IPS DF 19.7 (cell line): ENCODE measurements at places on chromosomes 12 and 14.

DNA sequence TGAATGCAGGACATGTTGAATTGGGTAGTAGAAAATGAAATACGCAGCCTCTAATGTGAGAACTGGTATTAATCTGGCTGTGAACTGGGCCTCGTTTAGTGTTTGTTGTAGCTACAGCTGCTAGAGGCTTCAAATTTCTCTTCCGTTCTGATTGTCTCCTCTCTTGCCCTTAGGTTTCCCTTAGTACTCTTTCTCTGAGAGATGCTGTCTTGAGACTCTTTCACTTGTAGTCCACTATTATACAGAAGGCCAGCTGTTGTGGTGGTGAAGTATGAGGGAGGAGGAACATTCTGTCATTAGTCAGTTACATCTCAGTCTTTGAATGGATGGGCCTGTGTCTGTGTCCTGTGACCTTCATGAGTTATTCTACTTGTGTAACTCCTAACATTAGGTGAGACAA lies 322.0 kb downstream of the TMTC2 start:
- DNase-seq = no peak

DNA sequence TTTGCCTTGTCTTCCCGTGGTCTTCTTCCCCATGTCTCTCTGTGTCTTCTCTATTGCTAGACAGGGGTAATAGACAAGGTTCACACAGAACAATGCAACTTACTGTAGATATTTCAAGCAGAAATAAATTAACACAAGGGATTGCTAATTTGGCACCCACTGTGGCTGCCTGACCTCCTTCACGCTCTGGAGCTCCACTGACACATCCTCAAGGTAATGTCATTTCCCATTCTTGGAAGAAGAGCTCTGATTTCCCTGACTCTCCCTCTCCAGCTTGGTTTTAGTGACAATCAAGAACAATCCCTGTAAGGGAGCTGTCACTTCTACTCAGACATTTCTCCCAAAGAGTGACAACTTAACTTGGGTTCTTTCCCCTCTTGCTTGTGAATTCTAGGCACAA lies 105.4 kb upstream of the NAP1L1 start:
- no peak for DNase-seq

GRCh38 chr14:30874999-30875787 lies 834 bp downstream of the COCH start:
- DNase-seq = no peak

- DNase-seq = no peak
Measured at GRCh38 chr12:94269316-94269999, 121.1 kb downstream of the PLXNC1 start.

DNA sequence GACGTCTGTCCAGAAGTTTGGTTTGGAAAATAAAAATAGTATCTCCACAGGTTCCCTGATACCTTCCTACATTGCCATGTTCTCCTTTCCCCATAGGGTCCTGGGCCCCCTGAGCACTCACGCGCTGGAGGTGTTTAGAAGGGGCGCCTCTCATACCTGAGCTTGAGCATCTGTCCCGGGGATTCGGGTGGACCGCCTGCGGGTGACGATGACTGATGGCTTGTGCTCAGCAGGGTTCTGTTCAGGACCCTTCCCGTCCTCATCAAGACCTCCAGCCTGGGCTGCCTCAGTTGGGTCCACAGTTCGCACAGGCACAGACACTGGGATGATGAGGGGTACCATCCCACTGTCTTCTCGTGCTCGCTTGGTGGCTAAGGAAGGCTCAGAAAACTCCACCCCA lies 22.7 kb upstream of the PNMA1 start:
- DNase-seq = no peak

DNA sequence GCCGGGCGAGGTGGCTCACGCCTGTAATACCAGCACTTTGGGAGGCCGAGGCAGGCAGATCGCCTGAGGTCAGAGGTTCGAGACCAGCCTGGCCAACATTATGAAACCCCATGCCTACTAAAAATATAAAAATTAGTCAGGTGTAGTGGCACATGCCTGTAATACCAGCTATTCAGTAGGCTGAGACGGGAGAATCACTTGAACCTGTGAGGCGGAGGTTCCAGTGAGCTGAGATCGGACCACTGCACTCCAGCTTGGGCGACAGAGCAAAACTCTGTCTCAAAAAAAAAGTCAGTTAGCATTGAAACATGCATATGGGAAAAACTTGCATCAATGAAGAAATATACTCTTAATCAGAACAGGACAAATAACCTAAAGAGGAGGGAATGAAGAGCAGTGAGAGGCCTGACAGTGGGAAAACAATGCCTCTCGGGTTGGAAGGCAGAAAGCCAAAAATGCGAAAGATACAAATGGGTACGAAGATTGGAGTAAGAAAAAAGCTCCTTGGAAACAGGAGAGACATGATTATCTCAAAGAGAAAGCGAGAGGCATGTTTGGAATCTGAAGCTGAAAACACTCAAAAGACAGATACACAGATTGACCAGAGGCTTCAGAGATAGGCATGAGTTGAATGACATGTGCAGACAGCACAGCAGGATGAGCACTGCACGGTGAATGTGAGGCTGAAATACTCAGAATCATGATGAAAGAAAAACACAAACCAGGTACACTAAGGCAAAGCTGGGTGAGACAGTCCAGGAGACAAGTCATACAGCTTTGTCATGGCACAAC lies 30.6 kb downstream of the RESF1 start:
- DNase-seq = no peak

GRCh38 chr12:38761636-38762342 lies 143.6 kb downstream of the CPNE8 start:
- no peak for DNase-seq

GRCh38 chr12:102461501-102461900 lies 18.9 kb downstream of the IGF1 start:
- no peak for DNase-seq

GRCh38 chr12:106079148-106079738 lies 59.5 kb downstream of the NUAK1 start:
- DNase-seq = no peak

- DNase-seq = no peak
Measured at GRCh38 chr14:80223696-80224465, 12.6 kb upstream of the DIO2 start.

GRCh38 chr12:56461235-56462159 lies 6.9 kb upstream of the SPRYD4 start:
- DNase-seq = no peak

GRCh38 chr12:124031058-124031457 lies 58.0 kb downstream of the ZNF664 start:
- no peak for DNase-seq

DNA sequence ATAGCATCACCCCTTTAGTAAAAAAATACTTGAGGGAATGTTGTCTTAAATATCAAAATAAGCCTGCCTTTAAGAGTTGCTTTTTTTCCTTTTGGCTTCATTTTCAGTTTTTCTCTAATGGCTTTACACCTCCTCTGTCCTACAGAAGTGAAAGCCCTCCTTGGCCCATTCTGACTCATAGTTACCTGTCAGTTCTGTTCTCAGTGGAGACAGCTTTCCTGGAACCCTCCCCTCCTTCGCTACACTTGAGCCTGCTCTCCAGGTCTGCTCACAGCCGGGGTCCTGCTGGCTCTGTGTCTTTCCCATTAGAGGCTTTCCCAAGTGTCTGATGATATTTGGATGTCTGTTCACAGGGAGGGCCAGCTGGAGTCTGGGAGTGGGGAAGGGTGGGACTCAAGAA lies 84.0 kb downstream of the PELI2 start:
- DNase-seq = no peak

DNA sequence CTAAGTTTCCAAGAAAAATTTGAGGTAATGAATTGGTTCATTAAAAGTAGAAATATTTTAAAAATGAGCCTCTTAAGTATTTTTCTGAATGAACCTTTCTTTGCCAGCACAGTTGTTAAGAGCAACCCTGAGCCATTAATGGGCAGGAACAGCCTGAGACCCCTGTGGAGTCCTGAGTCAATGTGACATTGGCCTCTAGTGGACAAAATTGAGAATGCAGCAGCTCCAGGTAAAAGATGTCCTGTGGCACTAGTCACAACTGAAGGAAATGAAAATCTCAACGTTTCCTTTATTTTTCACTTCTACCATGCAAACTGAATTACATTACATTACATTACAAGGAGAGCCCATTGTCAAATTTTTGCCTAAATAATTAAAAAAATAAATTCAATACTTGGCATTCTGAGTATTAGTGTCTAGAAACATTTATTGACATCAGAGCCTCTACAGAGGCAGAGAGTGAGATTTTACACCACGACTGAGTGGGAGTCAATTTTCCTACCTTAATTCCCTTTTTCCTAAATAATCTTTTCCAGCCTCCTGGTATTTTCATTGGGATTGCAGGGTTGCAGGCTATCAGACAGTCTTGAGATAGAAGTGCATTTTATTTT lies 135.7 kb downstream of the PPM1H start:
- DNase-seq = peak; percentile 78

DNA sequence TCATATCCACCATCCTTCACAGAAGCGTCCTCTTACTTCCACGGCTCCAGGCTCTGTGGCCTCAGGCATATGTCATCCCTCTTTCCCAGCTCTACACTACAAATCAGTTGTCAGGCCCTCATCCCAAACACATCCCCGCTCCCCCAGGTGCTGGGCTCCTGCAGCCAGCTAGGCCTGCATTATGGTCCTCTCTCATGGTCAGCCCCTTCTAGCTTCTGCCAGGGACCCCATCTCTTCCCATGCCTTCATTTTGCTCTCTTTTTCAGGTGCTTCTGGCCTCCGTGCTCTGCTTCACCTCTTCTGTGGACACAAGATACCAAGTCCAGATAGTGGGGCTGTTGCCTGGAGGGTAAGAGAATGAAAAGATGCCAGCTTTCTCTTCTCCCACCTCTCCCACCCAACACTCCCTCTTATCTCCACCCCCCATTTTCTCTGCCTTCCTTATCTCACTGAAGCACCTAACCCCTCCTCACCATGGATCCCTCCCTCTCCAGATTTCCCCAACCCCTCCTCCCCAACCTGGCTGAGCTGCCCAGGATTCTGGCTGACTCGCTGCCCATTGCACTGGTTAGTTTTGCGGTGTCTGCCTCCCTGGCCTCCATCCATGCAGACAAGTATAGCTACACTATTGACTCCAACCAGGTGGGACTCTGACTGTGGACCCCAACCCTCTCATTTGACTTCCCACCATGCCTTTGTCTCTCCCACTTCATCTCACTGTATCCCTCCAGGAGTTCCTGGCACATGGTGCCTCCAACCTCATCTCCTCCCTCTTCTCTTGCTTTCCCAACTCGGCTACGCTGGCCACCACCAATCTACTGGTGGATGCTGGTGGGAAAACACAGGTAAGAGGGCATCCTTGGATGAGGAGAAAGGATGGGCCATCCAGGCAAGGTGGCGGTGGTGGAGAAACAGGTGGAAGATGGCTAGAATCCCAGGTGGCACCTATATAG lies 10.4 kb downstream of the B4GALNT1 start:
- no peak for DNase-seq

- DNase-seq = no peak
Measured at GRCh38 chr12:51820526-51821439, 27.7 kb downstream of the FIGNL2 start.

DNA sequence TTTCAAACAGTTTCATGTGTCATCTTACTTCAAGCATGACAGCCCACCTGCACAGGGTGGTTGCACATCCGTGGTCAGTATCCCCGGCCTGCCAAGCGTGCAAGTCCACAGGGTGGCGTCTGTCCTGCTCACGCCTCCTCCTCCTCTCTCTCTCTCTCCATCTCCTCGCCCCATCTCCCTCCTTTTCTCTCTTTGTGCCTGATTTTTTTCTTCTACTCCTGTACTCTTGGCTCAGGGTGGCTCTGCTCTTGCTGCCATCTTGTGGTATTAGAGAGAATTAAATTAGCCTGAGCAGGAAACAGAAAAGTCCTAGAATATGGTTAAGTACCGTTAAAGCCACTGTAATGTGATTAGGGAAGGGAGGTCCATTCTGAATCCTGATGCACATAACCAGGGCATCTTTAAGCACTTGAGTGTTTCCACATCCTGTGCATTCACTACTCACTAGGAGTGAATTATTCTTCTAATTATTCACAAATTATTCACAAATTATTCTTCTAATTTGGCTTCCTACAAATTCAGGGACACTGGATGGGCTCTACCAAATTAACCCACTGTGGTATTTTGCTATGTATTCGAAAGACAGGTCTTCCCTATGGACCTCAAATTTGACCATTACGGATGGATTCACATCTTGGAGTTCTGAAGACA lies 25.5 kb upstream of the DTX1 start:
- DNase-seq = peak; percentile 78

DNA sequence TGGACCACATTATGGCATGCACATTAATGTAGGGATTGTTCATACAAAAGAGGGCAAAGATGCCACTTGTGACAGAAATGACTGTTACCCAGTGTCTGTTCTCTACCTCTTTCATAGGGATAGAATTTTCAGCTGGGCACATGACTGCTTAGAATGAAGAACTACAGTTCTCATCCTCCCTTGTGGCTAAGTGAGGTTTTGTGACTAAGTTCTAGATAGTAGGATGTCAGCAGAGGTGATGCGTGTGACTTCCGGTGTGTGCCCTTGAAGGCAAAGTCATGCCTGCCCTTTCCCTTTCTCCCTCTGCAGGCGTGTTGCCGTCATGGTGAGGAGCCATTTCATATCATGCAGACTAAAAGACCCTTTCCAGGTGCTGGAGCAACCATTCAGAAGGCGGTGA lies 99.3 kb downstream of the CACNA1C start:
- no peak for DNase-seq

GRCh38 chr14:60512126-60512525 lies 3.2 kb downstream of the SIX6 start:
- DNase-seq = no peak

DNA sequence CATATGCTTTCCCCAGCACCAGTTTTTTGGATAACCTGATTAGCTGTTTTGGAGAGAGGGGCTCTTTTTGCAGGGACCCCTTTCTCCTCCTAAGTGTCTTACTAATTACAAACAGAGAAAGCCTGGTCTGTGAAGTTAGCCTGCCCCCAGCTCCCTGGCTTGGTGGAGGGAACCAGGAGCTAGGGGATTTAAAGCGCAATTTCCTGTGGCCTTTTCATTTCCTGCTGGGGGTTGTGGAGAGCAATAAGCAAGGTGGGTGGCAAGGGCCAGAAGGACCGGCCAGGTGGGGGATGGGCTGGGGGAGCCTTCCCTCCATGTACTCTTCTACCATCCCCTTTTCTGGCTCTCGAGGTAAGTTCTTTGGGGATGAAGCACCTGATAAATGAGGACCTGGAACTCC lies 4.1 kb upstream of the CISTR start:
- DNase-seq = no peak

DNA sequence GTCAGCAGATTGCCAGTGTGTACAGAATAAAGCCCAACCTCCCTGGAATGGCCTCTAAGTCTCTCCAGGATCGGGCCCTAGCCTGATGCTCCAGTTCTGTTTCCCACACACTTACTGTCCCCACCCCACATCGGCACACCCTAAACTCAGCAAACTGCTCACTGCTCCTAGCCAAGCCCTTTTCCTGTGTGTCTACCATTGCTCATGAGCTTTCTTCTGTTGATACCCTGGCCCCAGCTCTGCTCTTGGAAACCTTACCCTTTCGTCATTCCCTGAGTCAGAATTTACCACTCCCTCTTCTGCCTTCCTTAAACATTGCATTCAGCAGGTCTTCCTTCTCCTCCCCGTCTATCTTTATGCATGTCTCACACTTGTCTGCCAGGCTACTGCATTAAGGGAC lies 158.9 kb downstream of the TMX1 start:
- no peak for DNase-seq
